Testis (tissue), 5 donors: ENCODE measurements at places on chromosomes 16 and 17. TPM values are rescaled to one million over a fixed set of nuclear protein-coding genes. Genes with fewer than 3 reads are reported as not detected.

CCL17 gene
- polyA plus RNA-seq = 4.0 TPM

SLFN12L gene
- 0.69 TPM for polyA plus RNA-seq

CDH3 gene
- polyA plus RNA-seq = 5.4 TPM

P2RX1 gene
- polyA plus RNA-seq = 2.5 TPM

IRX5 gene
- 2.3 TPM for polyA plus RNA-seq

ZSCAN10 gene
- polyA plus RNA-seq = 0.91 TPM

PFN1 gene
- 244 TPM for polyA plus RNA-seq

COX6A2 gene
- 14.9 TPM for polyA plus RNA-seq

EXOC7 gene
- polyA plus RNA-seq = 99.1 TPM

C17orf107 gene
- polyA plus RNA-seq = 1.5 TPM

SRL gene
- polyA plus RNA-seq = 4.7 TPM

AGRP gene
- polyA plus RNA-seq = not detected

OTOP2 gene
- 5.7 TPM for polyA plus RNA-seq
